Right ventricle myocardium inferior (tissue), 1 donor: ENCODE measurements at places on chromosomes 16 and 17. TPM values are rescaled to one million over a fixed set of nuclear protein-coding genes. Genes with fewer than 3 reads are reported as not detected.

GRCh38 chr17:73371836-73372235 is 60.0 kb upstream of the CDC42EP4 start:
- DNase-seq = peak; percentile 26

The HOXB2 gene
- total RNA-seq = 2.5 TPM

DNA sequence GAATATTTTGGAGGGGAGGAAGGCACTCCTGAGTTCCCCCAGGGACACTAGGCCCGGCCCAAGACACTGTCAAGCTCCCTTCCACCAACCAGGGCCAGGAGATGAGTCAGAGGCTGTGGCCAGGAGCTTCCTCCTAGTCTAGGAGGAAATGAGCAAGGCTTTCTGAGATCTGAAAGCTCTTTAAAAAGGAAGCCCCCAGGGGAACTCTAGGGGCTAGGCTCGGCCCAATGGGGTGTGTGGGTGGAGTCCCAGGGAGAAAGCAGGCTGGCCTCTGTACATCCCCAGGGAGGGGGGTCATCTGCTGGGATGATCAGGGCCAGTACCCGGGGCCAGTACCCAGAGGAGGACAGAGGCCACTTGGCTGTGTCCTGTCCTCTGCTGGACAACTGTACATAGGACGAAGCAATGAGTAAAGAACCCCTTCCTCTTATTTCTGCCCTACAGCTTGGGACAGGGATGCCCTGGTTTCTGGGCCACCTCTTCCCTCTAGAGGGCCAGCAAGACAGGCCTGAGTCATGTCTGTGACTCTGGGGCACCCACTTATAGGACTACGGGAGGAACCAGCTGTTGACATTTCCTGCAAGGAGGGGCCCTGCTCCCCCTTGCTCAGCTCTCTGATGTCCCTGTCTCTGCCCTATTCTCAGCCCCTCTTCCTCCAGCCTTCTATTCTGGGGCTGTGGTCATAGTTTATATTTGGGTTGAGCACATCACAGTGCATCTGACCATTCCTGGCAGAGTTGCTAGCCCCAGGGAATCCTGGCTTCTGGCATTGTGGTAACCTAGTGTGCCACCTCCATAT is 2.7 kb downstream of the FHOD1 start:
- DNase-seq = peak; percentile 85

GRCh38 chr16:84993926-84994325 is 17.4 kb downstream of the ZDHHC7 start:
- peak; percentile 20 for DNase-seq

DNA sequence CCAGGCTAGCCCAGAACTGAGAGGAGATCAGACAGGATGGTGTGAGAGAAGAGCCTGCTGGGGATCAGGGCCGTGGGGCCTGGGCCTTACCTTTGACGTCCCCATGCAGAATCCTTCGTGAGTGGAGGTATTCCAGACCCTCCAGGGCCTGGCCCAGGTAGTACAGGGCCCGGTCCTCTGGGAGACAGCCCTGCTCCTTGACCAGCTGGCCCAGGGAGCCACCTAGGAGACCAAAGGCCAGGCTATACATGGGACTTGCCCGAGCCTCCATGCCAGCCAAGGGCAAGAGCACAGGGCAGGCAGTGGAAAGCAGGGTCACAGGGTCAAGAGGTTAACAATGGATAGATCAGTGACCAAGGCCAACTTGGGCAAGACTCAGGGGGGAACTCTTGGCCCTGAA is 12.1 kb upstream of the SPATA32 start:
- DNase-seq = no peak

The CTRB2 gene
- total RNA-seq = not detected

GRCh38 chr16:85612191-85612800 is 826 bp upstream of the GSE1 start:
- DNase-seq = peak; percentile 84

The DNAH17 gene
- total RNA-seq = not detected

- no peak for DNase-seq
Measured at GRCh38 chr16:69397821-69398521, 12.2 kb upstream of the TERF2 start.

The FBXW10 gene
- not detected for total RNA-seq

The EFCAB5 gene
- total RNA-seq = not detected

DNA sequence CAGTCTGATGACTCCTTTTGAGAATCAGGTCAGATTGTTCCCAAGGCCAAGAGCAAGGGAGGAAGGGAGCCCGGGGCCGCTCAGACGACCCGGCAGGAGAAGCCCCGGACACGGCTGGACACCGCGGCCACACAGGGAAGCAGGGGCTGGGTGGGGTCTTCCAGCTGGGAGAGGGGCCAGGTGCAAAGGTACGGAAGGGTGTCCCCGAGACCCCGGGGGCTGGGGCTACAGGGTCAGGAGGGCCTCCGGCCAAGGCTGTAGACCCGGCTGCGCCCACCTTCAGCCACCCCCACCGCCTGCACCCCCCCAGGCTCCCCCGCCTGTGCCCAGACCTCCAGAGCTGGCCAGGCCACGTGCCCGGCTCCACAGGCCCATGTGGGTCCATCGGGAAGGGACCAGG is 21.9 kb upstream of the C1QTNF8 start:
- no peak for DNase-seq

The TMEM114 gene
- total RNA-seq = not detected
